Activated naive CD4-positive, alpha-beta T cell treated with anti-CD3 and anti-CD28 coated beads, Interleukin-2, amount 50 U/mL, for 72 hours (primary cell): ENCODE measurements at places on chromosomes 5 and 9.

DNA sequence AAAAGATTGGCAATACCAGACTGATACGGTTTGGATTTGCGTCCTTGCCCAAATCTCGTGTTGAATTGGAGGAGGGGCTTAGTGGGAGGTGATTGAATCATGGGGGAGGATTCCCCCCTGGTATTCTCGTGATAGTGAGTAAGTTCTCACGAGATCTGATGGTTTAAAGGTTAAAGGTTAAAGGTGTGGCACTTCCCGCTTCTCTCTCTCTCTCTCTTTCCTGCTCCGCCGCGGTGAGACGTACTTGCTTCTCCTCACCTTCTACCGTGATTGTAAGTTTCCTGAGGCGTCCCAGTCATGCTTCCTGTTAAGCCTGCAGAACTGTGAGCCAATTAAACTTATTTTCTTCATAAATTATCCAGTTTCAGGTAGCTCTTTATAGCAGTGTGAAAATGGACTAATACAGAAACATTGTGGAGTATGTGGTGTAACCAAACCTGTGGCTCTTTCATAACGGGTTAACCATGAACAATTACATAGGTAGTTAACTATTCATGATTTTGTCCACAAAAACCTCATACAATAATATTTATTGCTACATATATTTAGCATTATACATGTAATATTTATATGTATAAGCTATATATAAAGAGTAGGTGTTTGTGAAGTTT is 107.5 kb downstream of the ANXA1 start:
- no peak for DNase-seq

DNA sequence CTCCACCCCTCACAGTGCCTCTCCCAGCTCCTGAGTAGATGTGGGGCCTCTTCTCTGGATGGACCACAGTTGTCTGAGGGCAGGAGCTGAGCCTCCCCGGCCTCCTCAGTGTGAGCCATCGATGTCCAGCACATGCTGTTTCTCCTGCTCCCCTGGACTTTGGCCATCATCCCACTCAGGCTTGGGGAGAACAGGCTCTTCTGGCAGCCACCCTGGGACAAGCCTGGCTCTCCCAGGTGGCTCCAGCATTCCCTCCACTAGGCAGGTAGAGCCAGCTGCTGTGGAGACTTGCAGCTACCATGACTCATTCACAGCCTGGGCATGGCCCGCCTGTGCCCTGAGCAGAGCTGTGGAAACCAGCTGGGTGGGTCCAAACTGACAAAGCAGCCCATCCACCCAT is 77.0 kb downstream of the CSNK1A1 start:
- peak; percentile 28 for DNase-seq

GRCh38 chr9:18906656-18907395 is 126.2 kb downstream of the SAXO1 start:
- DNase-seq: no peak

- no peak for DNase-seq
Measured at GRCh38 chr5:43078956-43079355, 38.8 kb upstream of the ANXA2R start.

DNA sequence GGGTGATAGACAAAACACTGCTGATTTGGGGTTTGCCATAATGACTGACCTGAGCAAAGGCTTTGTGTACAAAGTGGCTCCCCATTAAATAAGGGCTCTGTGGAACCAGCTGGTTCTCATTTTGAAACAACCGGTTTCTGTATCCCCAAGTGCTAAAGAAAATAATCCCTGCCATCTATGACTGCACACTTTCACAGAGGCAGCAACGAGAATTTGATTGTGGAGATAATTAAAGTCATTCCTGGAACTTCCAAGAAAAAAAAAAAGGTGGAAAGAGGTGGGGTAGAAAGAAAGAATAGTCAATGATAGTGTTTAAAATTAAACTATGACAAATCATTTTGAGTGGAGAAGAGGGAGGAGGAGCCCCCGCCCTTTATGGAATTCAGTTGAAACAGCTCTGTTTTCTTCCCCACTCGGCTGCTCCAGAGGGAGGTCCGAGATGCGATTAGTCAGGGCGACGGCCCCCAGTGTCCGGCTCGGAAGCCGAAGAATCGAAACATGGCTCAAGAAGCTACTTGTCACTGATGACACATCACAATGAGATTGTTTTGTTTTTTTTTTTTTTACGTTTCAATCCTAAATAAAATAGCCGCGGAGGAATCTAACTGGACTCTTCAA is 38.4 kb downstream of the EBF1 start:
- no peak for DNase-seq
